ENCODE measurements at places on chromosomes 6 and 20.

- DNase-seq: no peak
Observed at GRCh38 chr6:16398587-16398986, 160.2 kb downstream of the GMPR start.

DNA sequence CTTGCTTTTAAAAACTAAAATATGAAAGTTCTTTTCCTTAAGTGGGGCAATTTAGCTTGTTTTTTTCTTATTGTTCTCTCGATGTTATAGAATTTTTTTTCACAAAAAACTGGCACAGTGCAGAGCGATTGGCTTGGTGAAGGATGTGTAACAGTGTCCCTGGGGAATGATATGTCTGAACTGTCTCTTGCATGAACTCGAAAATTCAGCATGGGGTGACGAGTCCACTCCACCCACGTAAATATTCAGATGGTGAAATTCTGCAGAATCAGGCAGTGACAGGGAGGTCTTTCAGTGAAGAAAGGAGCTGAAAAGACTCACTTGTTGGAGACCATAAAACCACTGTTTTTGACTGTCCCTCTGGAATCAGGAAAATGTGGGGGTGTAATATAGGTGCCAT, 505.3 kb downstream of the MMUT start:
- DNase-seq: no peak

DNA sequence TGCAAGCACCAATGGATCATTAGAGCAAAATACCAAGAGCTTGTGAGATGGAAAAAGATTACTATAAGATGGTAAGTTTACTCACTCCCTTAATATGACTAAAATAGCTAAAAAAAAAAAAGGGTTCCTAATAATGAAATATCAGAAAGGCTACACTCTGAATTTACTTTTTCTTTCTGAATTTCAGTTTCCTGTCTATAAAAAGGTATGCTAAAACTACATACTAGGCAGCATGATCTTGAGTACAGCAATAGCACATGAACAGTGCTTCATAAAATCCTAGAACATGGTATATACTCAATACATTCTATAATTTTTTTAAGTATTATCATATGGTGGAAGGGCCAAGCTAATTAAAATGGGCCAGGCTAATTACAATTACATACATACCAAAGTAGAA, 24.0 kb upstream of the FAM135A start:
- no peak for DNase-seq

DNA sequence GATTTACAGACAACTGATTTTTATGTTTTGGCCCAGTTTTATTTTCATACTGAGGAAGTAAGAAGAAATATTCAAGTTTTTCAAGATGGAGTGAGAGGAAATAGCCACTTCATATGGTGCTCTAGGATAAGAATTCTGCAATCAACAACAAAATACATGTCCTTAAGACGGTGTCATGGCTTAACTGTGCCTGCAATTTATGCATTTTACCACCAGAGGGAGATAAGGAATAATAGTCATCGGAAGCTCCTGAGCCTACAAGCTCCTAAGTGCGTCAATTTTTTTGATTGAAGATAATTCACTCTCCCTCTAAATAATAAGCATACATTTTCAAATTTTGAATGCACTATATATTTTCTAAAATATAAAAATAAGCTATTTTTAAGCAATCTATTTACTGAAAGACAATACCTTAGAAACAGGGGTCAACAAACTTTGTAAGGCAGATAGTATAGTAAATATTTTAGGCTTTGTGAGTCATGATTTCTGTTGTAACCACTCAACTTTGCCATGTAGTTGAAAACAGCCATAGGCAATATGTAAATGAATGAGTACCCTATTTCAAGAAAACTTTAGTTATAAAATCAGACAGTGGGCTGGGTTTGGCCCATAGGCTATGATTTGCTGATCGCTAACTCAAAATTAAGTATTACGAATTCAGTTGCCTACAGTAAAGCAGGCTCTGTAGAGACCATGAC, 230.9 kb upstream of the DTNBP1 start:
- DNase-seq: no peak

DNA sequence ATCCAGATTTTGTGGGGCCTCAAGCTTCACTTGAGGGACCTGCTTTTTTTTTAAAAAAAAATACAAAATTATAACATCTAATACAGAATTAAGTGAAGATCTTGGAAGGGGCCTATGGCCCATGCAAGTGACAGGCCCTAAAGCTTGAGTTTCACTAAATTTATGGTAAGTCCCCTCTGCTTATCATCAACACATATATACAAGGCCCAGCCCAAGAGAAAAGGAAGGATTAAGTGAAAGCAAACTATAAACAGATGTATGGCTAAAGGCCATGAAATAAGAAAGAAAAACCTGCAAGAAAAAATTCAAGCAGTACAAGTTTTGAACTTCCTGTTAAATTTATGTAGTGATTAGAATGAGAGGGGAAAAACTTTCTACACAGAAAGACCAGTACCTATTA, 86.8 kb downstream of the CDC40 start:
- DNase-seq: no peak

All from ovary (tissue), 10 donors.